ENCODE measurements at places on chromosomes 4 and X.

DNA sequence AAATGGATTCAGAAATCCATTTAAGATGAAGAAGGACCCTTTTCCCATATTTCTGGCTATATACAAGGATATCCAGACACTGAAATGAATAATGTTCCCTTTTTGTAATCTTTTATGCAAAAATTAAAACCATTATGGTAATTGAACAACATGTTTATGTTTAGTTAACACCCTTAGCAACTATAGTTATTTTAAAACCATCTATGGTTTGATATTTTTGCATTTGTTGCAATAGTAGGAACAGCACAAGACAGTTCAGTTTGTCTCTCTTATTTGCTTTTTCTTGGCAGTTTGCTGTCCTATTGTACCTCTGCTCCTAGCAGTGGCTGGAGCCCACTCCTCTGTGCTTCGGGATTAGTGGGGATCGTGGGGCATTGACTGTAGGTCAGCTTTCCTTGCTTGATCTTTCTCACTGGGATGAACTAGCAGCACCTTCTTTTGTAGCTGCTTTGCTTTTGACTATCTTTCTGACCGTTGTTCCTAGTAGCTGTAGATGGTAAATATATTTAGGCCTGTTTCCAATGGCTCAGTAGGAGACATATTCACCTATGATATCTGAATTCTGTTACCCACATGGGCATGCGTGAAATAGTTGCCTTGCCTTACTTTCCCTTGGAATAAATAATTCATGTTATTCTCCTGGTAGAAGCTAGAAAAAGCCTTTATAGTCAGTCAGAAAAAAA is 12.8 kb downstream of the HTT start:
- no peak for DNase-seq

DNA sequence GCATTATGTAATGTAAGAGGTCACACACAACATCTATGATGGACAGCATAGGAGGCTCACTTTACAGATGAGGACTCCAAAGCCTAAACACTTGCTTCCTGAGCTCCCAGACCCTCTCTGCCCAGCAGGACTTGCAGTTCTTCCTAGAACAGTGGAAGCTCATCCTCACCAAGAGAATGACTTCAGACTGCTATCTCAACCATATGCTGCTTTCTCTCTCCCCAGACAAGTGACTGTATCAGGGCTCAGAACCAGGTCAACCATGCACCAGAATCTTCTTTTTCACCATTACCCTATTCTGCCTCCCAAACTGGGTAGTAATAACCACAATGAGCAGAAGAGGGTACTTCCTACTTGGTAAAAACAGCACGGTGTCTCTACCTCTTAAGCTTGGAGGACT is 12.2 kb downstream of the RNF150 start:
- DNase-seq, result no peak

DNA sequence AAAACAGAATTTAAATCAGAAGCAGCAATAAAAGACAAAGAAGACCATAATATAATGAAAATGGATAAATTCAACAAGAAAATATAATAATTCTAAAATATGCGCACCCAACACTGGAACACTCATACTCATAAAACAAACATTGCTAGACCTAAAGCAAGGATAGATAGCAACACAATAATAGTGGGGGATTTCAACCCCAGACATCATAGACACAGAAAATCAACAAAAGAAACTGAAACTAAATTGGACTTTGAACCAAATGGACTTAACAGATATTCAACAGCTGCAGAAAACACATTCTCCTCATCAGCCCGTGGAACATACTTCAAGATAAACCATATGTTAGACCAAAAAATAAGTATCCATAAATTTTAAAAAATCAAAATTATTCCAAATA is 1552.6 kb downstream of the C4orf33 start:
- no peak for DNase-seq

GRCh38 chrX:119618439-119618838 is 12.2 kb upstream of the NKRF start:
- DNase-seq, result no peak

GRCh38 chr4:95548738-95549245 is at the start of gene UNC5C:
TSS of gene UNC5C (minus strand) at chr4:95548973.
- DNase-seq, result no peak

DNA sequence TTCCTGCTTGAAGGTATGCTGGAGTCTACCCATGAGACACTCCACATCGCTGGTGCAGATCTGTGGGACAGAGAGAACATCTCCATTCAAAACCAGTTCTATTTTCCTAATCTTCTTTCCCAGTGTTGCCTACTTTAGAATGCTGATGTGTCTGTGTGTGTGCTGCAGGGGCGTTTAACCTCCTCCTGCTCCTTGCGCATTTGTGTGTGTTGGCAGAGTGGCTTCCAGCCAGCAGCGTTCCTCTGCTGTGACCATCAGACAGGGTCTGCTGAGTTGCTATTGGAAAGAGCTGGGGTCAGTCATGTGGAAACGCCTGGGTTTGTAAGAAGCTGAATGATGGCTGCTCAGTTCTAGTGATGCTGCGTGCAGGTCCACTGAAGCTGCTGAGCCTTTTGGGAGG is 223.6 kb downstream of the RBMX2 start:
- no peak for DNase-seq

GRCh38 chr4:74118600-74119338 is 19.8 kb upstream of the CXCL2 start:
- DNase-seq, result no peak

DNA sequence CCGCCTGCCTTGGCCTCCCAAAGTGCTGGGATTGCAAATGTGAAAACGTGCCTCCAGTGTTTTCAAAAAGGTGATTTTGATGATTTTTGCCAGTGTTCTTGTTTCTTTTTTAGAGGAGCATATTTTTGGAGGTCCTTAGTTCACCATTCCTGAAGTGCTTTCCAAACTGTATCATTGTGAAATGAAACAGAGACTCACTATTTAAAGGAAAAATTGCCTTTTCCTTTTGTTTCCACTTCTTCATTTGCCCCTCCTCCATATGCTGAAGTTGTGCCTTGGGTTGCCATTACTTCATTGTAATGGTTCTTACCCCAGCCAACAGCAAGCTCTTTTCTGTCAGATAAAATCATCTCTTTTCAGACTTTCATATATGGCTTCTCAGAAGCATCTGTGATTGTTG is 164.4 kb downstream of the FNIP2 start:
- no peak for DNase-seq

All from stimulated activated CD8-positive, alpha-beta memory T cell treated with anti-CD3 and anti-CD28 coated beads, Interleukin-12 subunit alpha, Interleukin-12 subunit beta, amount 100 ng/mL, for 1 hour (primary cell).